Neural crest cell (in vitro differentiated cells): ENCODE measurements at places on chromosomes 2 and 18. TPM values are rescaled to one million over a fixed set of nuclear protein-coding genes. Genes with fewer than 3 reads are reported as not detected.

DNA sequence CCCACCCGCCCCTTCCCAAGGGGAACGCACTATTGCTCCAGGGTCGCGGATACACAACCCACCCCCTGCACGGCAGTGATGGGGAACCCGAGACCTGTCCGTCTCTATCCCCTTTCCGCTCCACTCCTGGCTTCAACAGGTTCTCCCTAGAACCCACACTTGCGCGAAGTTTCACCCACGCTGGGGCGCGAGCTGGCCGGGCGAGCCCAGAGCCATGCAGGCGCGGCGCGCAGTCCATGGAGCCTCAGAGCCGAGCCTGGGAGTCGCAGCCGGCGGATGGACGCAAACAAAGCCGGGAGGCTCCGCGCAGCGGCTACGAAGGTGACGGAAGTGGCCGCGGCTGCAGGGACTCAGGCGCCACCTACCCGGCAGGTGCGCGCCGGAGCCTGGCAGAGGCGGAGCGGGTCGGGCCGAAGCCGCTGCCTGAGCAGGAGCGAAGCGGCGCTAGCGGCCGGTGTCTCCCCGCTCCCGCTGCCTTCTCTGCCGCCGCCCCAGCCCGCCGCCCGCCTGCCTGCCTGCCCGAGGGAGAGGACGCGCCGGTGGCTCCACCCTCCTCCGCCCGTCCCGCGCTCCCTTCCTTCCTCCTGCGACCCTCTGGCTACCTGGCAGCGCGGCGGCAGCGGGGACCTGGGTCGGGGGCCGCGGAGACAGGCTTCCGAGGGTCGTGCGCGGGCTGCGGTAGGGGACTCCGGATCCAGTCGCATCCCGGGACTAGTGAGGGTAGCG lies 14.0 kb downstream of the ALPG start:
- no peak for DNase-seq

DNA sequence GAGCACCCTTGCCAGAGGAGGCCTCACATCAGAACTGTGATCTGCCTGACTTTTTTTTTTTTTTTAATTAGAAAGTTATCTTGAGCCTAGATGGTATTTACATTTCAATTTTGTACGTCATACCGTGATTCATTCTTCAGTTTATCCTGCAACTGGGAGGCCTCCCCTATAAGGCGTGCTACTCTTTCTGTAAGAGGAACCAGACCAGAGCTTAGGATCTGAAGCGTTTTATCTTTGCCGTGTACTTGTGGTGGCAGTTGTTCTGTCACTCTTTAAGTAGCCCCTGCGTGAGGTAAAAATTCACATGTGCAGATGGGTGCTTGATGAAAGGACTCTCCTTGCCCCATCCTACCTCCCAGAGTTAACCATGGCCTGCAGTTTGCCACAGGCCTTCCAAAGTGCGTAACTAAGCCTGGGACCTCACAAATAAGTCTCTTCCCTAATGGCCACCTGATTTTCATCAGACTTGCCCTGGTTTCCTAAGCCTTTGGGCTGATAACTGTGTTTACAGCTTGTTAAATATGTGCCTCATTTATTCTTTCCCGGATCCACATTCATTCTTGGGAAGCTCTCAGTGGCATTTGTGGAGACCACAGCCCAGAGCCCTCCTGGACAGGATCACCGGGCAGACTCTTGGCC lies 96.0 kb downstream of the MTCL1 start:
- no peak for DNase-seq

GRCh38 chr2:240320204-240320993 lies 115.1 kb upstream of the GPC1 start:
- DNase-seq, result no peak

DNA sequence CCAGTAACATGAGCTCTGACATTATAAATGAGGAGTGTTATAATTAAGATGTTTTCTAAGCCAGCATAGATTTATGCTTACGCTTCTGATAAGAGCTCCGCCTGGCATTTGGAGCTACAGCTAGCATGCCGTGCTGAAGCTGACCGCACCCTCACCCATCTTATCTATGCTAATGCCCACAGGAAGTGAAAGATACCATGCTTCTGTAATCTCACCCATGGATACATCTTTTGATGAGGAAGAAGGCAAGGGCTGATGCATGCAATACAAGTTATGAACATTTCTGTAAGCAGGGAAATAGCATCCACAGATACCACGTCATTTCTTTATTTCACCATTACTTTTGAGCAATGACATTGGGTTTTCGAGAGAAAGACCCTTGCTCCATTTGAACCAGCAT lies 82.3 kb downstream of the ARL4C start:
- no peak for DNase-seq

DNA sequence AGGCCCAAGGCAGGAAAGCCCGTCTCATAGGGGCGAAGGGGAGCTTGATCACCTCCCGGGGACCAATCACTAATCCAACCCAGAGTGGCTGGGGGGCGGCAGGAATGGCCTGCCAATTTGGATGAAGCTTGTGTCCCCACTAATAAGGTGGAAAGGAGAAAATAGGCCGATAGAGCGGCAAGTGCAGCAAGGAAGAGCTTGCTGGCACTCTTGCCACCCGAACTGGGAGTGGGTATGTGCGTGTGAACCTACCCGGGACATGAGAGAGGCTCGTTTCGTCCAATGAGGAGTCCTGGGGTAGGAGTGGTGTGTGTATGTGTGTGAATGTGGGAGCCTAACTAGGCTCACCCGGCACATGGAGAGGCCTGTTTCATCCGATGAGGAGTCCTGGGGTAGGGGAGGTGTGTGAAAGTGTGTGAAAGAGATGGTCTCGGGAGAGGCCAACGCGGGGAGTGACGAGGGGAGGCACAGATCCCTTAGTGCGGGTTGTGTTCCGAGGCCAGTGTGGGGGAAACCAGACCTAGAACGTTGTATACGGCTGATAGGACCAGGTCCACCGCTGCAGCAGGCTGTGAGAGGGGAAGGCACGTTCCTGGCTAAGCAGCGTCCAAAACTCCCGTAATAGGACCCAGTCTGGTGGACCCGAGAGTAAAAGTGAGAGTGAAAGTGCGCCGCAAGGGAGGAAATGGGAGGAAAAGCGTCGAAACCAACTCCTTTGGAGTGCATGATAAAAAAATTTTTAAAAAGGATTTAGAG lies 47.1 kb upstream of the SELENOI start:
- no peak for DNase-seq

- no peak for DNase-seq
Measured at GRCh38 chr18:5444847-5445246, 99.0 kb downstream of the EPB41L3 start.

- DNase-seq, result no peak
Measured at GRCh38 chr2:74893332-74893731, 59.4 kb downstream of the HK2 start.

ERMN gene
- total RNA-seq, result 0.09 and 0.44 TPM in 2 replicates
